Uterus (tissue), 4 donors: ENCODE measurements at places on chromosomes 6 and 20. TPM values are rescaled to one million over a fixed set of nuclear protein-coding genes. Genes with fewer than 3 reads are reported as not detected.

GRCh38 chr6:35371494-35372262, 29.3 kb downstream of the PPARD start:
- no peak overlapping the region for H3K4me3 ChIP-seq
- DNase-seq, result no peak
- H3K4me1 ChIP-seq, result no peaks in the 10 kb centered on the region
- H3K36me3 ChIP-seq, result no peaks in the 10 kb centered on the region

The CCN2 gene
- total RNA-seq, result 104 TPM

The CTAGE9 gene
- not detected for total RNA-seq

The CUTA gene
- total RNA-seq, result 49.4 TPM

DNA sequence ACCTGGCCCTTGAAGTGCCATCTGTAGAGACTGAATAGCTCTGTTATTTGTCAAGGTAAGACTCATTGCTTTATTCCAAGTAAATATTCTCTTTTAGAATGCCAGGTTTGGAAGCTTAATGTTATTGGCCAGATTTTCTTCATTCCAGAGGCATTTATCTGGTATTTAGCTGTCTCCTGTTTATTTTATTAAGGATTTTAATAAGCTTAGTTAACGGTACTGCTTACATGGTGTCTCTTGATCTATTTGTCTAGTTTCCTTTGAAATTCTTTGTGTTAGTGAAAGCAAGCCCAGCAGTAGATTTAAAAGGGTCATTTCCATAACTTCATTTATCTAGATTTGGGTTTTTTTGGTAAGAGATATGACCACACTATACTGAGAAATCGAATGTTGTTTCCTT, 7.7 kb downstream of the RALY start:
- no peak overlapping the region for H3K4me3 ChIP-seq
- DNase-seq, result no peak
- no peaks in the 10 kb centered on the region for H3K36me3 ChIP-seq
- H3K27ac ChIP-seq, result no peak overlapping the region

GRCh38 chr6:6525933-6526332, 62.6 kb upstream of the LY86 start:
- H3K27me3 ChIP-seq, result no peaks in the 10 kb centered on the region
- H3K4me3 ChIP-seq, result no peak overlapping the region
- H3K4me1 ChIP-seq, result no peaks in the 10 kb centered on the region
- H3K27ac ChIP-seq, result no peak overlapping the region

GRCh38 chr6:150079604-150080003, 10.7 kb upstream of the ULBP3 start:
- H3K4me1 ChIP-seq, result no peaks in the 10 kb centered on the region
- no peak for DNase-seq

GRCh38 chr20:15411781-15412180, 1074.4 kb upstream of the FLRT3 start:
- no peaks in the 10 kb centered on the region for H3K36me3 ChIP-seq
- no peaks in the 10 kb centered on the region for H3K27me3 ChIP-seq
- no peaks in the 10 kb centered on the region for H3K4me1 ChIP-seq
- H3K27ac ChIP-seq, result no peak overlapping the region
- no peak overlapping the region for H3K4me3 ChIP-seq
- no peak for DNase-seq

GRCh38 chr20:31739550-31739977, 474 bp downstream of the TPX2 start:
- no peaks in the 10 kb centered on the region for H3K27me3 ChIP-seq
- DNase-seq, result no peak
- no peaks in the 10 kb centered on the region for H3K4me1 ChIP-seq
- H3K27ac ChIP-seq, result peak overlapping the region; percentile 69

GRCh38 chr6:87645080-87645479, 55.1 kb downstream of the ORC3 start:
- no peak for DNase-seq
- no peaks in the 10 kb centered on the region for H3K36me3 ChIP-seq
- H3K4me1 ChIP-seq, result no peaks in the 10 kb centered on the region

- no peaks in the 10 kb centered on the region for H3K36me3 ChIP-seq
- H3K27me3 ChIP-seq, result no peaks in the 10 kb centered on the region
Measured at GRCh38 chr6:170005665-170006064, 254.2 kb downstream of the ERMARD start.

DNA sequence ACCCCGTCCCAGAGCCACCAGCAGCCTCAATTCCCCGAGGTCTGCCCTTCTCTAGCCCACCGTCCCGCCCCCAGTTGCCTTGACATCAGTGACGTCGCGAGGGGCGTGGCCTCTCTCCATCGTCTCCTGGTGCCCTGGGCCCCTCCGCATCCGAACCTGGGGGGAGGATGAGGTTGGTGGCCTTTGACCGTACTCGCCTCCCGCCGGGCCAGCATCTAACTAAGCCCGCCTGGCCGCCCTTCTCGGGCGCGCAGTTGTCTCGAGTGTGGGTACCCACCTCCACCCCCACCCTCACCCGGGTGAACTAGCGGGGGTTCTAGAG, 5.5 kb upstream of the ARMC12 start:
- peak overlapping the region; percentile 100 for H3K27ac ChIP-seq
- DNase-seq, result peak; percentile 99
- H3K4me1 ChIP-seq, result peaks cover 27% of the 10 kb centered on the region
- no peaks in the 10 kb centered on the region for H3K36me3 ChIP-seq
- peak overlapping the region; percentile 55 for H3K4me3 ChIP-seq

The GMEB2 gene
- 24.8 TPM for total RNA-seq

- H3K4me3 ChIP-seq, result no peak overlapping the region
- H3K27me3 ChIP-seq, result no peaks in the 10 kb centered on the region
- DNase-seq, result peak; percentile 37
- H3K27ac ChIP-seq, result peak overlapping the region; percentile 63
- no peaks in the 10 kb centered on the region for H3K36me3 ChIP-seq
Measured at GRCh38 chr6:85482206-85482904, 32.5 kb downstream of the NT5E start.

DNA sequence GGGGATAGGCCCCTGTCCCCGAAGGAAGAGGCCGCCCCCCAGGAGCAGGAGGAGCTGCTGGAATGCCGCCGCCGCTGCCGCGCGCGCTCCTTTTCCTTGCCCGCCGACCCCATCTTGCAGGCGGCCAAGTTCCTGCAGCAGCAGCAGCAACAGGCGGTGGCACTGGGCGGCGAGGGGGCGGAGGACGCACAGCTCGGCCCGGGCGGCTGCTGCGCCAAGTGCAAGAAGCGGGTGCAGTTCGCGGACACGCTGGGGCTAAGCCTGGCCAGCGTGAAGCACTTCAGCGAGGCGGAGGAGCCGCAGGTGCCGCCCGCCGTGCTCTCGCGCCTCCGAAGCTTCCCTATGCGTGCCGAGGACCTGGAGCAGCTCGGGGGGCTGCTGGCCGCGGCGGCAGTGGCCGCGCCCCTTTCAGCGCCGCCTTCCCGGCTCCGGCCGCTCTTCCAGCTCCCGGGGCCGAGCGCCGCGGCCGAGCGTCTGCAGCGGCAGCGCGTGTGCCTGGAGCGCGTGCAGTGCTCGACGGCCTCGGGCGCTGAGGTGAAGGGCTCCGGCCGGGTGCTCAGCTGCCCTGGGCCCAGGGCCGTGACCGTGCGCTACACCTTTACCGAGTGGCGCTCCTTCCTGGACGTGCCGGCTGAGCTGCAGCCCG, 630 bp downstream of the PPP1R3G start:
- H3K36me3 ChIP-seq, result no peaks in the 10 kb centered on the region
- no peaks in the 10 kb centered on the region for H3K4me1 ChIP-seq
- peak overlapping the region; percentile 51 for H3K4me3 ChIP-seq
- peak overlapping the region; percentile 88 for H3K27ac ChIP-seq

The SLC24A3 gene
- total RNA-seq, result 16.4 TPM

DNA sequence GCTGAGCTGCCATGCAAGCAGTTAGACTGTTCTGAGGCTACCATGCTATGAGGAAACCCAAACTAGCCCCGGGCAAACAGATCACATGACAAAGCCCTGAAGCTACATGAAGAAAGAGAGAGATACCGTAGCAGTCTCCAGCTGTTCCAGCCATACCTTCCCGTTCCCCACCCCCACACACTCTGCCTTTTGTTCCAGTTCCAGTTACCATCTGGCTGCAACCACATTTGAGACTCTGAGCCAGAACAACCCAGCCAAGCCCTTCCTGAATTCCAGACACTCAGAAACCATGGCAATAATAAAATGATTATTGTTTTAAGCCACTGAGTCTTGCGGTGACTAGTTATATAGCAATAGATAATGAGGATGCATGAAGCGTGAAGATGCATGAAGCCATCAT, 28.3 kb downstream of the RIN2 start:
- H3K36me3 ChIP-seq, result no peaks in the 10 kb centered on the region
- H3K4me1 ChIP-seq, result peaks cover 14% of the 10 kb centered on the region
- peak overlapping the region; percentile 79 for H3K27ac ChIP-seq
- no peak for DNase-seq
- H3K27me3 ChIP-seq, result no peaks in the 10 kb centered on the region

GRCh38 chr6:131840936-131841583, 33.2 kb downstream of the ENPP1 start:
- H3K4me3 ChIP-seq, result no peak overlapping the region
- no peaks in the 10 kb centered on the region for H3K36me3 ChIP-seq
- H3K27me3 ChIP-seq, result no peaks in the 10 kb centered on the region
- no peak overlapping the region for H3K27ac ChIP-seq
- H3K4me1 ChIP-seq, result no peaks in the 10 kb centered on the region
- DNase-seq, result no peak

- no peak for DNase-seq
- no peaks in the 10 kb centered on the region for H3K4me1 ChIP-seq
- no peak overlapping the region for H3K4me3 ChIP-seq
- H3K36me3 ChIP-seq, result no peaks in the 10 kb centered on the region
- H3K27me3 ChIP-seq, result no peaks in the 10 kb centered on the region
Measured at GRCh38 chr20:11447371-11448100, 470.2 kb upstream of the BTBD3 start.

GRCh38 chr6:84061613-84062398, 28.2 kb downstream of the MRAP2 start:
- no peak for DNase-seq
- H3K27ac ChIP-seq, result no peak overlapping the region
- no peaks in the 10 kb centered on the region for H3K36me3 ChIP-seq
- H3K4me3 ChIP-seq, result no peak overlapping the region

DNA sequence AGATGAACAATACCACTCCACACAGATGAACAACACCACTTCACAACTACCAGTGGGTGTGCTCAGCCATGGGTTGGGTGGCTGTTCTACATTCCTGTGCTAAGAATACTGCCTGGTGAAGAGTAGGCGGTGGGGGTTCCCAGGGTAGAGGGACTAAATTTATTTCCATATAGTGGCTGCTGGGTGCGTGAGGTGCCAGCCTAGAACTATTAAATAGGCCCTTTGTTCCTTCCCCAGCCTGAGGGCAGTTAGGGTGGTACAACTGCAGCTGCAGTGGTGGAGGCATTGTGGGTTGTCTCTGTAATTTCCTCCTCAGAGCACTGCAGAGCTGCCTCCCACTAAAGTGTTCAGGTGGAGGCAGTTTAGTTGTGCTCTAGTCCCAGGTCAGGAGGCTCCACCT, 618.4 kb downstream of the MMUT start:
- H3K4me1 ChIP-seq, result no peaks in the 10 kb centered on the region
- no peaks in the 10 kb centered on the region for H3K27me3 ChIP-seq
- no peaks in the 10 kb centered on the region for H3K36me3 ChIP-seq
- no peak overlapping the region for H3K27ac ChIP-seq
- DNase-seq, result no peak

GRCh38 chr6:18565231-18565630, 178.1 kb downstream of the RNF144B start:
- H3K4me3 ChIP-seq, result no peak overlapping the region
- DNase-seq, result no peak
- H3K27ac ChIP-seq, result no peak overlapping the region
- H3K27me3 ChIP-seq, result no peaks in the 10 kb centered on the region

DNA sequence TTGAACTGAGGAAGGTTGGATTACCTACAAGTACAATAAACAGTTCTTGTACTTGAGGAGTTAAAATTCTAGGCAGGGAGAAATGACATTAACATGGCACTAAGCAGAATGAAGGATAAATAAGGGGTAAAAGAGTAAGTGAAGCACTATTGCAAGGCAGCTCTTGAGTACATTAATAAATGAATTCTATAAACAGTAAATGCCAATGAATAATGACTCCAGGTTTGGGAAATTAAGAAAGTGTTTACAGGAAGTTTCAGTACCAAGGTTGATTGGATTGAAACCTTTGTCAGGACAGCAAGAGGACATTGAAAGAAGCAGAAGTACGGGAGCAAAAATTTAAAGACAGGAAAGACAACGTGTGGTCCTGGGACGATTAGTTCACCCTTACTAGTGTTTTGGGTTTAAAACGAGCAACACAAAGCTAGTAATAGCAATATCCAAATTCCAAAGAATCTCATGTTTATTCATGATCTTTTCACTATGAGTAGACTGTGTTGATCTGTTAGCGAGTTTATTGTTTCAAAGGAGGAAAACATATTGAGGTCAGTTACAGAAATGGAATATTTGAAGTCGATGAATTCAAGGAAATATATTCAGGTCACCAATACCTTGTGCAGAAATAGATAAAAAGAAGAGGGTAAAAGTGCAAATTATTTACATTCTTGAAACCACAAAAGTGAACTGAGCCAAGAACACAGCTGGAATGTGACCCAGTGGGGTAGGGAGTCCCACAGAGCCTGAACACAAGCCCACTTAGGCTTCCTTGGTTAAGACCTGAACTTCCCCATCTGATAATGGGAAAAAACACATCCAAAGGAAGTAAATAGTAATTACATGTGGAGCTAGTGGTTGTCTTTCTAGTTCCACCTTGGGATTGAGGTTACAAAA, 80.8 kb downstream of the MKKS start:
- H3K36me3 ChIP-seq, result no peaks in the 10 kb centered on the region
- no peaks in the 10 kb centered on the region for H3K27me3 ChIP-seq
- no peak for DNase-seq

DNA sequence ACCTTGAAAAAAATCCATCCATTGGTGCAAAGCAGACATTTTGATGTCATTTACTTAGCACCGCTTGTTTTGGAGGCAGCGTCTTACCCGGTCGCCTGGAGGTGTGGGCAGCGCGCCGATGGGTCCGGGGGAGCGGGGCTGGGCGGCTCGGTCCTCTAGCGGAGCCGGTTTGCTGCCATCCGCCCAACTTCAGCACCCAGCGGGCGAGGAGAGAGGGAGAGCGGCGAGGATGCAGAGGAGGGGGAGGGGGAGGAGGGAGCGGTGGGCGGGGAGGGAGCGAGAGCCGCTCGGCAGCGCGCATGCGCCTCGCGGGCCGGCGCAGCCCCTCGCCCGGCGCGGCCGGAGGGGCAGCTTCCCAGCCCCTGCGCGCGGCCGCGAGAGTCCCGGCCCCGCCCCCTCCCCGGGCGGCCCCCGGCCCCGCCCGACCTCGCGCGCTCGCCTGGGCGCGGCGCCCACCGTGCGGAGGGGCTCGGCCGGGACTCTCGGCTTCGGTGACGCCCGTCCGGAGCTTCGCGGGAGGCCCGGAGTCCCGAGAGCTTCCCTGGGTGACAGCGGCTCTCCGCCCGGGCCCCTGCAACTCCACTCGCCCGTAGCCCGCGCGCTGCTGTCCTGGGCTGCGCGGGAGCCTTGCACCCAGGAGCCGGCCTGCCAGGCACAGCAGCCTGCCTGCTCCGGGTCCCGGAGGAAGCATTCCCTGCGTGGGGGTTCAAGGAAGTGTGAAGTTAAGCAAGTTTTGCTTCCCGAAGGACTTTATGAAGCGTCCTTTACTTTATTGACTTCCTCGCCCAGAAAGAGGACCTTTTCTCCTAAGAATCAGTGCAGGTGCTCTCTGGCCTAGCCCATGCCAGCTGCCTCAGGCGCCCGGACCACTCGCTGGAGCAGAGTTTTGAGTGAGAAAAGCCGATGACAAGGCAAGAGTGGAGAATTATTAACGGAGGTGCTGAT, at the start of gene RGS17:
RGS17 (minus strand) TSS at position 246 of the 945 bp plus-strand sequence. CDS start 87,264 bp downstream, outside the sequence.
- no peaks in the 10 kb centered on the region for H3K4me1 ChIP-seq
- H3K27me3 ChIP-seq, result no peaks in the 10 kb centered on the region
- H3K27ac ChIP-seq, result peak within 1 kb of the TSS; percentile 80
- H3K4me3 ChIP-seq, result peak within 1 kb of the TSS; percentile 52
- DNase-seq, result peak; percentile 47
- H3K36me3 ChIP-seq, result no peaks in the 10 kb centered on the region

GRCh38 chr6:118755941-118756646, 104.7 kb upstream of the CEP85L start:
- H3K4me1 ChIP-seq, result no peaks in the 10 kb centered on the region
- DNase-seq, result no peak
- no peak overlapping the region for H3K27ac ChIP-seq
- H3K27me3 ChIP-seq, result no peaks in the 10 kb centered on the region
